Activated naive CD8-positive, alpha-beta T cell treated with anti-CD3 and anti-CD28 coated beads, Interleukin-2, amount 10 ng/mL, durations not matched to agents 7 days and 5 days (primary cell): ENCODE measurements at places on chromosomes 16 and 17. TPM values are rescaled to one million over a fixed set of nuclear protein-coding genes. Genes with fewer than 3 reads are reported as not detected.

The CTF1 gene
- total RNA-seq = 0.37 TPM

GRCh38 chr17:1645207-1646171, at the start of gene SCARF1:
Gene SCARF1, minus strand, starts transcription at chr17:1645732. Its CDS starts 35 bp downstream, at chr17:1645697.
- no peak for DNase-seq

- DNase-seq = no peak
Measured at GRCh38 chr16:85276258-85276657, 164.0 kb upstream of the CIBAR2 start.

GRCh38 chr17:64155129-64155528, 25.2 kb upstream of the ERN1 start:
- no peak for DNase-seq

DNA sequence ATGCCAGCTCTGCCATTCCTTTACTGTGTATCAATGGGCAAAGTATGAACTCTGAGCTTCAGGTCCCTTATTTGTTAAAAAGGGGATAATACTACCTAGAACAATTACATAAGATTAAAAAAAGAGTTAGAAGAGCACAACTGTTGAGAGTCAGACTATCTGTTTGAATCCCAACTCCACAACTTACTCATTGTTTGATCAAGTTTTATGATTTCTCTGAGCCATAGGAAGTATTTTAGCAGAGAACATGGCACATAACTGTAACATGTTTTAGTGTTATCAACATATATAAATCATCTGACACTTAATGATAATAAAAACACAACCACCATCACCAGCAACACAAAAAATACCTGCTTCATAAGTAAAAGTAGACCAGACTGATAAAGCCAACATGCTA, 421.3 kb downstream of the ZFHX3 start:
- DNase-seq = no peak

GRCh38 chr16:66705790-66706505, 9.4 kb upstream of the CMTM4 start:
- no peak for DNase-seq

- no peak for DNase-seq
Measured at GRCh38 chr16:85029408-85029784, 1.8 kb downstream of the KIAA0513 start.

The ZNF469 gene
- 1.1 TPM for total RNA-seq

DNA sequence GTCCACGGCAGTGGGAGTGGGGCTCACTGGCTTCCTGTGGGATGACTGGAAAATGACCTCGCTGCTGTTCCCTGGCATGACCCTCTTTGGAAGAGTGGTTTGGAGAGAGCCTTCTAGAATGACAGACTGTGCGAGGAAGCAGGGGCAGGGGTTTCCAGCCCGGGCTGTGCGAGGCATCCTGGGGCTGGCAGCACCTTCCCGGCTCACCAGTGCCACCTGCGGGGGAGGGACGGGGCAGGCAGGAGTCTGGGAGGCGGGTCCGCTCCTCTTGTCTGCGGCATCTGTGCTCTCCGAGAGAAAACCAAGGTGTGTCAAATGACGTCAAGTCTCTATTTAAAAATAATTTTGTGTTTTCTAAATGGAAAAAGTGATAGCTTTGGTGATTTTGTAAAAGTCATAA, 7.8 kb upstream of the RNF213 start:
- peak; percentile 84 for DNase-seq

DNA sequence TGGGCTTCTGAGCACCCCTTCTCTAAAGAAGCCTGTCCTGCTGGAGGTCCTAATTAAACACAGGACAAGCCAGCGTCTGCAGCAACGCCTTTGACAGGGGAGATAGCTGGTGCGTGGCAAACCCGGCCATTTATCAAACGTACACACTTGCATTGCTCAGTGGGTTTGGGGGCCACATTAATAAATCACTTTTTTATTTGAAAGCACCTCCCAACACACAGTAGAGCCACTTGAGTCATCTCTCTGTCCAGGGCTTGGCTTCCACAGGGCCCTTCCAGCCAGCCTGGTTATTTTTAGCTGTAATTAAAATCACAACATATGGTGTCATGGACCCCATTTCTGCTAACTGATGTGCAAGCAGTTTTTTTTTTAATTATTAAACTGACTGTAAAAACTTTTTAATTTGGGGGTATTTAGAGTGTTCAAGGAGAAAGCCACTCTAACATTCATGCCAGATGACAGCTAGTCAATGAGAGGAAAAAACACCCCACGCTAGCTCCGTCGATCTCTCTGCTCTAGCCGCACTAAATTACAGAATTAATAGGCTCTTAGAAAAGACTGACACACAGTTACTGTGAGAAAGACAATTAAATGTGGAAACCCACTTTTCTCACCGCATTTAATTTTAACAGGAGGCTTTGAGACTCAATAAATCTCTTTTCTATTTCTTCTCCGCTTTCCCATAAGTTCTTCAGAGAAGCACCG, 201.0 kb upstream of the WSCD1 start:
- DNase-seq = no peak

The CSNK1D gene
- 135 TPM for total RNA-seq

DNA sequence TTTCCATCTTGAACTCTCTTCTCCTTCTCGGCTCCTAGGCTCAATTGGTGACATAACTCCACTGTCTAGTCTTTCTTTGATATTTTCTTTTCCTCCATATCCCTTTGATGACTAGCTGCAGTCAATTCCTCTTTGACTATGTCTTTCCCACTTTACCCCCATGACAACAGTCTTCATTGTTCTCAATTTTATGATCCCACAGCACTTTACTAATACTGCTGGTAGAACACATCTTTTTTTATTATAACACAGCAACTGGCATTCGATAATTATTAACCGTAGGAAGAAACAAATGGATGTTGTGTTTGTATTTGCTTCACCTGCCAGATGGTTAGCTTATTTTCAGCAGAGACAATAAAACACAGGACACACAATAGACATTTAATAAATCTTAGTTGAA, 1.3 kb downstream of the KRTAP3-3 start:
- no peak for DNase-seq

GRCh38 chr16:73149334-73149733, 101.4 kb upstream of the ZFHX3 start:
- no peak for DNase-seq

The ALOX15 gene
- total RNA-seq = not detected

The ARHGDIG gene
- total RNA-seq = not detected

The TMEM220 gene
- 0.86 TPM for total RNA-seq
